Cardiac fibroblast (primary cell): ENCODE measurements at places on chromosomes 16 and 17.

DNA sequence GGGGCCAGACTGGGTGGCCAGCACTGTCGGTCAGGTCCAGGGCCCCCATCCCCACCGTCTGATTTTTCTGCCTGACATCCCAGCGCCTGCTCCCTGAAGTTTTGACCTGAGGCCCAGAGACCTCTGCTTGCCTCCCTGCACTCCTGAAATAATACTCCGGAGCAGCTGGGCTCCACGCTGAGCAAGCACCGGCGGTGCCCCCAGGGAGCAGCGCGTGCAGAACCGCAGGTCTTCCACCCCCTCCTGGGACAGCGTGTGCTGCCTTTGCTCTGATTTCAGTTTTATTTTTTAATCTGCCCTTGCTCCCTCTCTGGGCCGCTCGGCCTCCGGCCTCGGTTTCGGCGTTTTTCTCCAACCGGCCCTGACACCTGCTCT, 132.4 kb upstream of the GSE1 start:
- DNase-seq, result no peak

DNA sequence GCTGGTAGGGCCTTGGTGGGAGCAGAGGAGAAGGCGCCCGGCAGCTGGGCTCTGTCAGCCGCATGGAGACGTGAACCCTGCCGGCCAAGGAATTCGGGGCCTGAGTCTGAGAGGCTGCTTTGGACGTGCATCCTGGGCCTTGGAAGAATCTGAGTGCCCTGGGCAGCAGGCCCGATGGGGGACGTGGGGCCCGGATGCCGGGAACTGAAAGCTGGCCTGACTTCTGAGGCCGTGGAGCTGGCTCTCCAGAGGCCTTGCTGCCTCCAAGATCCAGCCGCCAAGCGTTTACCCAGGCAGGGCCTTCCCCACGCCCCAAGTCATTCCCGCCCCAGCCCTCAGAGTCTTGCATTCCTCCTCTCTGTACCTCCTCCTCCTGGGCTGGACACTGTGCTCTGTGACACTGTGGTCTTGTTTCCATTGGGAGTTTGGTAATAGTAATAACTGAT, 37.2 kb downstream of the NKD1 start:
- DNase-seq, result no peak

DNA sequence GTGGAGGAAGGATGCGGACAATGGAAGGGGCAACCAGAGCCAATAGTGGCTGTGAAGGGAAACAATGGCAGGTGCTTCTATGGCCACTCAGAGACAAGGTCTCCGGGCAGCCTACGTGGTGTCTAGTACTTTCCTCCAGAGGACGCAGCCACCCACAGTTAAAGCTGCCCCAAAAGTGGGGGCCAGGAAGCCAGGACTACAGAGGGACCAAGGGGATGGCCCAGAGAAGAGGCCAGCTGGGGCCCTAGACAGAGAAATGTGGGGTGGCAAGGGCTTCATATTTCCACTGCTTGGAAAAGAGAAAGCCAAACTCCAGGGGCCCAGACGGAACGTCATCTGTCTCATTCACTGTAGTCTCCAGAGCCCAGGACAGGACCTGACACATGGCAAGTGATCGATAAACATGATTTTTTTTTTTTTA, 837 bp upstream of the PER1 start:
- DNase-seq, result no peak

DNA sequence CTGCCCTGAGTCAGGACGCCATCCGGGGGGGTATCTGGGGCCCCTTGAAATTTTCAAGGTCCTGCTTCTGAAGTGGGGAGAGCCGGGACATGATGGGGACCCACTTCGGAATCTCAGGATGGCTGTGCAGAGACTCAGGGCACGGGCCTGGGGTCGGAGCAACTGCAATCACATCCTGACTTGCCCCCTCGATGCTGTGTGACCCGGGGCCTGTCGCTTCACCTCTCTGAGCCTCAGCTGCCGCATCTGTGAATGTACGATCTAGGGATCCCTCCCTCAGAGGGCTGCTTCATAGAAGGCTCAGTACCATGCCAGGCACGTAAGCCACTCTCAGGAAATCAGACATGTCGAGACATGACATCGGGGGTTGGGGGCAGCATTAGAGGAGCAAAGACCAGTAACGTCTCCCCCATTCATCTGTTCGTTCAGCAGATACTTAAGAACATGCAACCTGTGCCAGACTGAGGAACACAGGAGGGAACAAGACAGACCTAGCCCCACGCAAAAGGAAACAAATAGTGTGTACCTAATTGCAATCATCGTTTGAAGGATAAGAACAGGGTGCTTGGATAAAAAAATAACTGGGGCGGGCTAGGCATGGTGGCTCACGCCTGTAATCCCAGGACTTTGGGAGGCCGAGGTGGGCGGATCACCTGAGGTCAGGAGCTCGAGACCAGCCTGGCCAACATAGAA, 229.6 kb downstream of the PARN start:
- DNase-seq, result no peak

GRCh38 chr16:53599548-53599947, 96.5 kb upstream of the AKTIP start:
- no peak for DNase-seq

DNA sequence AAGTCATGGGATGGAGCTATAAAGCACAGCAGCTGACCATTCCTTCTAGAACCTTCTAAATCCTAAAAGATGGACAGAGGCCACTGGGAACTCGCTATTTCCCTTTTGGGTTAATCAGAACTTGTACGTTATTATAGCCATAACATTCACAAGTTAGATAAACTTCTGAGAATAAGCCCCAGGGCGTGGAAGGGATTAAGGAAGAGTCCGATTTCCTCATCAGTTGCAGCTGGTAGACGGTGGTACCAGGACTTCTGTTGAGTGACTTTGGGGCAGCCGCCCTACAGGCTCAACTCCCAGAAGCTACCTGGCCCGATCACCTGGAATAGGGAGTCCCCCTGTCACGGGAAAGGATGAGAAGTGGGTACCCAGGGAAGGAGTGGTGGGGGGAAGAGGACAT, 370.1 kb upstream of the ZFHX3 start:
- no peak for DNase-seq
